NCI-H226 (cell line): ENCODE measurements at places on chromosomes 1 and 21.
A peak's percentile ranks its signal among the peaks of the same experiment; 100 is the strongest.

DNA sequence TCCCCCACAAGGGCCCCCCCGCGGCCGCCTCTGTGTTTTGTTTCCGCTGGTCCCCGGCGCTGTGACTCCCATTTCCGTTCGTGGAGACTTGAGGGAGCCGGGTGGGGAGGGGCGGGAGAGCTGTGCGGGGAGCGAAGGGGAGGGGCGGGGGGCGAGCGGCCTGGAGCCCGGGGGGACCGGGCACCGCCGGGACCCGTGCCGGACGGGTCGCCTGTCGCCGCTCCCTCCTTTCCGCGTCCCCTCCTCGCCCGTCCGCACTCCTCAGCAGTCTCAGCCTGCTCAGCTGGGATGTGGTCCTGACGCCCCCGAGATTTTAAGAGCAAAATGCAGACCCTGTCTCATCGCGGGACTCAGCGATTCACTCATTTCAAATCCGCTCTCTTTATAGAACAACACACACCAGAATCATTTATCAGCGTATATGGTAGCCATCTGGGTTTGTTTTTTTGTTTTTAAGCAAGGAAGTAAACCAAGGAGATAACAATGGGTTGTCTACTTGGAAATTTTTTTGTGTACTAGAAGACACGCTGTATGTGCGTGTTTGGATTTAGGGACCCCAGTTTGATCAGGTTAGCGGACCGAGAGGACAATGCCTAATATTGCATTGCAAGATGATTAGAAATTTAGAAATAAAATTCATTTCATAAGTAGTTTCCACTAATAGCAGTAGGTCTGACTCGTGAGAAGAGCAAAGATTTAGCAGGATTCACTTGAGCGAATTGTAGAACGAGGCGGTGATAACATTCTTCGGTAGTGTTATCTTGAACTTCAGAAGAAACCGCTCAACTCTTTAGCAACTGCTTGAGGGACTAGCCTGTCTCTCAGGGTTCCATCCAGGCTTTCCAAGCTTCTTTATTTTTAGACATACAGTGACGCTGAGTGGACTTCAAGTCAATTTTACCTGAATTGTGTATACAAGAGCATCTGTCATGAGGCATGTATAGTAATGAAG, 1.1 kb downstream of the GABPA start:
- DNase-seq: peak; percentile 67

- DNase-seq: no peak
Measured at GRCh38 chr21:39867198-39867650, at the start of gene PCP4. Gene PCP4 (plus strand): TSS chr21:39867438. CDS start chr21:39867502, 64 bp downstream.

DNA sequence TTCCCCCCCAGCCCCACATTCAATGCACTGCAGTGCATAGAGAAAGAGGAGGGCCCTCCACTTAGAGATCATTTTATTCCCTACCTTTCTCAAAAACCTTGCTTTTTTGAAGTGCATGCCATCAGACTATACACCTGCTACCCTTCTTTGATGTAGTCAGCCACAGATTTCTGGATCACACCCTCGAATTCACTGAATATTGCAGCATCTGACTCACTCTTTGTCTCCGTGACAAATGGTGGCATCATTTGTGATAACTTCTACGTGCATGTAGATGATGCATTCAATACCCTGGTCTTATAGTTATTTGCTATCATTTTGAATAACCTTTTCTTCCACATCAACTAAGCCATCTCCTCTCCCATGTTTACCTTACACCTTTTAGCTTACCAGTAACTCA, 310.3 kb upstream of the SGIP1 start:
- no peak for DNase-seq

DNA sequence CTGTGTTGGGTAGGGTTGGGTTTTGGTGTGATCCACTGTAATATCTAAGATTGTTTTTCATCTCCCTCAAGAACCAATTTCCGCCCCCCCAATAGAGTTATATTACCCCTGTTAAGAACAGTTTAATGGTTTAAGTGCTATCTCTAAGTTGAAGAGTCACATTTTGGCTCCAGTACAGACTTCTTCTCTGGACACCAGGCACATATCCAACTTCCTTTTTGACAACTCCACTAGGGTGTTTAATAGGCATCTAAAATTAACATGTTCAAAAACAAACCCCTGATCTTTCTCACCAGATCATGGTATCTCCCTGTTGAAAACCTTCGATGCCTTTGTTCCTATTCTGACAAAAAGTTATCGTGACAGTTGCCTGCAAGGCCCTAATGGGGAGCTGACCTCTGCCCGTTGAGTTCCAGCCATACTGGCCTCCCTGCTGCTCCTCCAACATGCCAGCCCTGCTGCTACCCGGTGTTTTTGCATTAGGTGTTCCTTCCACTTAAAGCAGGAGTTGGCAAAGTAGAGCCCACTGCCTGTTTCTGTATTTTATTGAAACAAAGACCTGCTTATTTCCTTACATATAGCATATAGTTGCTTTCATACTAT, 18.6 kb downstream of the USP24 start:
- DNase-seq: no peak

DNA sequence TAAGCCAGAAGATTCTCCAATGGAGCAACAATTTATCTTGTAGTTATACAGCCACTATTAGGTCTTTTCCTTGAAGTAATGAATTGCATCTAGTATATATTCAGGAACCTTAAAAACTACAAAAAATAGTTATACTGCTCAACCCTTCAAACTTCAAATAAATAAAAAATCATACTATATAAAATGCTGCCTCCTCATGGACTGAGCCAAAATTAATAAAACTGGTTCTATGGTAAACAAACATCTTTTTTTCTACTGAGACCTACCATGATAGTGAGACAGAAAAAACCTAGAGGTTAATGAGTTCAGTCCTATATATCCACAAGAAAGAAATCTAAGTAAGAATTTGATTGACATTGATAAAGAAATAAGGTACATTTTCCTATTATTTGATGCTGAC, 67.7 kb downstream of the GPATCH2 start:
- DNase-seq: no peak

GRCh38 chr1:156122519-156123355, 8.2 kb downstream of the LMNA start:
- DNase-seq: peak; percentile 94
